ENCODE measurements at places on chromosomes 5 and 9.

- no peak for DNase-seq
Measured at GRCh38 chr9:25570802-25571201, 107.4 kb downstream of the TUSC1 start.

GRCh38 chr5:95808013-95808685 is 14.4 kb downstream of the GLRX start:
- DNase-seq, result no peak

GRCh38 chr5:91132550-91132949 is 250.6 kb downstream of the ARRDC3 start:
- no peak for DNase-seq

GRCh38 chr5:37882636-37883035 is 42.8 kb upstream of the GDNF start:
- no peak for DNase-seq

DNA sequence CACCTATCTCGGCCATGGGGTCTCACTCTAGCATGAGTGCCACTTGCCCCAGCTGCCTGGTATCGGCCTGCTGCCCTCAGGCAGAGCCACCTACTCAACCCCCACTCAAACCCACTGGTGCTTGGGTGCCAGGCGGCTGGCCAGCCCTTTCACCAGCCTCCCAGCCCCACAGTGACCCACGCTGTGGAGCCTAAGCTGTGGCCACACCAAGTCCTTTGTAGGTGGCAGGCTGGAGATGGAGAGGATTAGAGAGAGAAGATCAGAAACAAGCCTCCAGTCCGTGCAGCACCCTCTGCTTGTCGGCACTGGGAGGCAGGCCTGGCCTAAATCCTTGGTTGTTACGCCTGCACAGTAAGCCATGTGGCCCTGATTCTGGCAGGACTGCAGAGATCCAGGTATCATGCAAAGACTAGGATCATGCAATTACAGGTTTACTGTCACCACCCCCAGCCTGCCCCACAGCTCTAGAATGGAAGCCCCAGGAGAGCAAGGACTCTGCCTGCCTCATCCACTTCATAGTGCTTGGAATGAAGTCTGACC is 171.7 kb downstream of the COL23A1 start:
- no peak for DNase-seq

GRCh38 chr9:35908504-35909125 is 675 bp upstream of the SPAAR start:
- no peak for DNase-seq

DNA sequence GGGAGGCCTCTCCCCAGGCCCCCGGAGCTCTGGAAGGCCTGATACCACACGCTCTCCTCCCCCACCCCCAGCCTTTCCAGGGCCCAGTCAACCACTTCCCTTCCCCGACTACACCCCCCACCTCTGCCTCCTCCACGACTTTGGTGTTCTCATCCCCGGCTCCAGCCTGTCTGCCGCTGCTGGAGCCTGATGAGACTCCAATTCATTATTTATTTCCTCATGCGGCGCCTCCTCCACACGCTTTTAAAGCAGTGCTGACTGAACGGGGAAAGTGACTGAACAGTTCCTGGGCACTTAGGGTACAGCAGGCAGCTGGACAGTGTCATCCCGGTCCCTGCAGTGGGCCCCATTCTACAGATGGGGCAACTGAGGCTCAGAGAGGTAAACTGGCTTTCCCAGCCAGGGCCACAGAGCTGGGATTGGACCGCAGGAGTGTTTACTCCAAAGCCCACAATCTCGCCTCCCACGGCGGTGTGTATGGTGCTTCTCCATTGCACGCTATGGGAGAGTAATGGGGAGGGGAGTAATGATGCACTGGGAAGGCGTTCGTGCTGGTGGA is 15.9 kb upstream of the RPL26L1 start:
- no peak for DNase-seq

GRCh38 chr9:78543353-78543752 is 246.4 kb downstream of the PSAT1 start:
- no peak for DNase-seq

DNA sequence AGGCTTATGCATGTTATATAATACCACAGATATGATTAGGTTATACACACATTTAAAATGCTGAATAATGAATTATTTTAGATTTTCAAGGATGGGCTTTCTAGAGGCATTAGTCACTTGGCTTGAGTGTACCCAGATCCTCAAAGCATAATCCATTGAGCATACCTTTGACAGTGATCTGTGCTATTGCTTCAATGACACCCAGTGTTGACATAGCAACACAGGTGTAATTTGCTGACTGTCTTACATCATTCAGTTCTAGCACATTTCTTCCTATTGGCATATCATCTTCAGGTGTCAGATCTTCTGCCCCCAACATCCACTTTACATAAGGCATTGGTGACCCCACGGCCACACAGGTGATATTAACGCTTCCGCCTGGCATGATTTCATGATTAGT is 721.5 kb upstream of the DMAC1 start:
- no peak for DNase-seq

DNA sequence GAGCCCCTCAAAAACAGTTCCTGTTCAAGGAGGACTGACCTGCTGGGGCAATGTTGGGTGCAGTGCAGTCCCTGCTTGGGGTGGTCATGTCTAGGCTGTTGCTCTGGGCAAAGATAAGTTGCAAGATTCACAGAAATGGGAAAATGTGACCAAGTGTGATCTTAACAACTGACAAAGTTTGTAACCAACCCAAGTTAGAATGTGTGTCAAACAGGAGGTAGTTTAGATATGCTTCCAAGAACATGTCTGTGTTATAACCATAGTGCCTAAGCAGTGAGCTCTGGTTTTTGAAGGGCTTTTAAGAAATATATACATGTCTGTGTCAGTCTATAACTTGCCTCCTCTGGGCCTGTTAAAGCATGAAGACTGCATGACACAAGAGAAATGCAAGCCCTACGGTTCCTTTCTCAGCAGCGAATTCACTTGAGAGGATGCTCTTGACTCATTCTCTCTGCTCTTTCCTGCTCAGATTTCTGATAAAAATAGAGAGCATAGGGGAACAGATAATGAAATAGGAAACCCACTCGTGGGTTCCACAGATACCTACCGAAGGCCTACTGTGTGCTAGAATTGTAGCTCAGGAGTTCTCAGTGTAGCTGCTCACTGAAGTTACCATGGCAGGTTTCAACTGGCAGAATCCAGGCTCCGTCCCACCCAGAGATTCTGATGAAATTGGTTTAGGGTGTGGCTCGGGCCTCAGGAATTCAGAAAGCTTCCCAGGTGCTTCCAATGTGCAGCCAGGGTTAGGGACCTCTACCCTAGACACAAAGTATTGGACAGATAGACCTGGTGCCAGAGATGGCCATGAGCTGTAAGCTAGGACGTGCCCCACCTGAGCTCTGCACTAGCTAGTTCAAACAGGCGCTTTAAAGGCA is 52.4 kb downstream of the ARHGEF37 start:
- DNase-seq, result no peak

GRCh38 chr5:146185161-146185560 is 2.7 kb upstream of the LARS1 start:
- DNase-seq, result no peak
